Epithelial cell of umbilical artery (primary cell): ENCODE measurements at places on chromosomes 5 and 9. TPM values are rescaled to one million over a fixed set of nuclear protein-coding genes. Genes with fewer than 3 reads are reported as not detected.

The NSD1 gene
- 27.6 and 48.8 TPM in 2 replicates for total RNA-seq

The PCDHA3 gene
- under 0.01 and 0.32 TPM in 2 replicates for total RNA-seq

The PCDHB4 gene
- total RNA-seq: under 0.01 and 0.15 TPM in 2 replicates

The GFPT2 gene
- 12.3 and 20.1 TPM in 2 replicates for total RNA-seq

The FREM1 gene
- total RNA-seq: under 0.01 TPM in 2 replicates

The LRRC70 gene
- total RNA-seq: 27.7 and 42.6 TPM in 2 replicates

The ADAMTSL1 gene
- total RNA-seq: 20.1 and 25.1 TPM in 2 replicates

The CDX1 gene
- not detected in 2 replicates for total RNA-seq

The PCDHB6 gene
- not detected in 2 replicates for total RNA-seq

The HAPLN1 gene
- under 0.01 and 4.7 TPM in 2 replicates for total RNA-seq

The LCN10 gene
- not detected in 2 replicates for total RNA-seq

The ADAMTS16 gene
- total RNA-seq: not detected in 2 replicates

The URM1 gene
- total RNA-seq: 43.9 and 67.5 TPM in 2 replicates

The KYAT1 gene
- total RNA-seq: 10.8 and 11.7 TPM in 2 replicates

The TMEM252 gene
- not detected in 2 replicates for total RNA-seq

The SV2C gene
- under 0.01 TPM in 1 of 2 replicates, not detected in the other for total RNA-seq

The PCDHB16 gene
- total RNA-seq: under 0.01 TPM in 2 replicates

The GRAMD2B gene
- 1.3 and 3.3 TPM in 2 replicates for total RNA-seq

The IFNA6 gene
- total RNA-seq: not detected in 2 replicates

The NEUROG1 gene
- total RNA-seq: not detected in 2 replicates

The CARTPT gene
- not detected in 2 replicates for total RNA-seq

The SURF1 gene
- 31.9 and 43.9 TPM in 2 replicates for total RNA-seq

The BARHL1 gene
- total RNA-seq: not detected in 2 replicates

The SPATA9 gene
- total RNA-seq: under 0.01 TPM in 1 of 2 replicates, not detected in the other

The SARDH gene
- 0.65 and 0.91 TPM in 2 replicates for total RNA-seq
